H1 (cell line): ENCODE measurements at places on chromosomes 2 and 18.

GRCh38 chr2:143279672-143280071, 150.5 kb downstream of the ARHGAP15 start:
- DNase-seq, result no peak

DNA sequence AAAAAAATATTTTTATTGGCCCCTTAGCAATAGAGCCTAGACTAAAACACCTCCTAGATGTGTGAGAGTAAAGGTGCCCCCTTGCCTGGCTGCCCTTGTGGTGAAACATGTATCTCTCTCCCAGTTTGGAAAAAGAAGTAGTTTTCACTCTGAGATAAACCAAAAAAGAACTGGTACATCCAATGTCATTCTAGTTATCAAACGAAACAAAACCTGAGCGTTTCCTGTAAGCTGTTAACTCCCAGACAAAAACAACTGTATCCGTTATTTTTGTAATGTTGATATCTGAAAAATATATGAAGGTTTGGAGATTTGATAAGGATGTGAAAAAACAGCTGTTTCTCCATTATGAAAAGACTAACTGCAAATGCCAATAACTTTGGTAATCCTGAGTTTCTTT, 24.3 kb downstream of the HEATR5B start:
- DNase-seq, result no peak

DNA sequence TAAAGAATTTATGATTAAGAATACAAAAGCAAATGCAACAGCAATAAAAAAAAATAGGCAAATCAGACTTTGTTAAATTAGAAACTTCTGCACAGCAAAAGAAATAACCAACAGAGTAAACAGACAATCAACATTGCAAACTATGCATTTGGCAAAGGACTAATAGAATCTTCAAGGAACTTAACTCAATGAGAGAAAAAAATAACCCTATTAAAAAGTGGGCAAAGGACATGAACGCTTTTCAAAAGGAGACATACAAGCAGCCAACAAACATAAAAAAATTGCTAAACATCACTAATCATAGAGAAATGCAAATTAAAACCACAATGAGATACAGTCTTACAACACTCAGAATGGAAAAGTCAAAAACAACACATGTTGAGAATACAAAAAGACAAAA, 166.0 kb upstream of the DSEL start:
- DNase-seq, result no peak

DNA sequence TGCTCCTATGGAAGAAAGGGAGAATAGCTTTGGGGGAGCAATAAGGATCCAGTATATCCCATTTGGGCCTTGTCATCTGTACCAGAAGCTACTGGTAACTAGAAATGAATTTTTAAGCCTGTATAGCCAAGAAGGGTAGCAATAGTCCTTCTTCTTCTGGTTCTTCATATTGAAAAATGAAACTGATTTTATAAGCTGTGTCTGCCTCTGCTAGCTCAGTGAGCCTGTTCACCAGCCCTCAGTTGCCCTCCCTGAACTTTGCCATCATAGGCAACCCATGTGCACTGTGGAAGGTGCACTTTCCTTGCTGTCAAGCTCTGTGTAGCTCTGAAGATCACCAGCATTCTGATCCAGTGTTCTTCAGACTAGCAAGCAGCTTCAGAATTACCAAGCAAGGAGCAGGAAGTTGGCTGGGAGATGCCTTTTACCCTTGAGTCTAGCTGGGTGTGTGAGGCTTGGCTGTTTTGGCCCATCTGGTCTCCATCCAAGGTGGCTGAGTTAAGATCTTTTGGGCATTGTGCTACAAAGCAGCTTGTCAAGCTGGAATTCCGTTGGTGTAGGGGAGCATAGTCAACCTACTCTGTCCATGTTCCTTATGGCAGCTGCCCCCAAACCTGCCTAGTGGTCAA, 55.8 kb upstream of the MGAT5 start:
- DNase-seq, result no peak

GRCh38 chr2:68918497-68918896, 34.2 kb downstream of the GKN2 start:
- no peak for DNase-seq

GRCh38 chr2:143697744-143698143, 568.5 kb downstream of the ARHGAP15 start:
- no peak for DNase-seq

- no peak for DNase-seq
These were observed 5.0 kb upstream of the MRPL19 start for GRCh38 chr2:75641587-75641986.

- no peak for DNase-seq
These were observed 84.6 kb downstream of the COLEC12 start for GRCh38 chr18:415617-416612.

DNA sequence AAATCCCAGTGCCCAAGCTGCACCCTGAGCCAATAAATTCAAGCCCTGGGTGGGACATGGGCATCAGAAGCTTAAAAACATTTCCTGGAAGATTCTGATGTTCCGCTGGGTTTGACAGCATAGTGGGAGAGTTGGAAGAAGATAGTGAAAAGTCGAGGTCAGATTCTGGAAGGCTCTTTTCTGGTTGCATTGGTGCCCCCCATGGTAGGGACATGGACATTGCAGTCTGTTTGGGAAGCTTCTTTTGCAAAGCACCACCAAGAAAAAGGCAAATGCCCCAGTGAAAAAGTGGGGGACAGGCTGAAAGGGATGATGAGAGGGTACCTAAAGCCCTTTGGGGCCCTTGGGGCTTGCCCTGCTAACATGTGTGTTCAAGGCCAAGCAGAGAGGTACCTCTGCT, 21.0 kb downstream of the MERTK start:
- no peak for DNase-seq

- no peak for DNase-seq
These were observed 256.2 kb downstream of the SATB2 start for GRCh38 chr2:199201539-199201938.

DNA sequence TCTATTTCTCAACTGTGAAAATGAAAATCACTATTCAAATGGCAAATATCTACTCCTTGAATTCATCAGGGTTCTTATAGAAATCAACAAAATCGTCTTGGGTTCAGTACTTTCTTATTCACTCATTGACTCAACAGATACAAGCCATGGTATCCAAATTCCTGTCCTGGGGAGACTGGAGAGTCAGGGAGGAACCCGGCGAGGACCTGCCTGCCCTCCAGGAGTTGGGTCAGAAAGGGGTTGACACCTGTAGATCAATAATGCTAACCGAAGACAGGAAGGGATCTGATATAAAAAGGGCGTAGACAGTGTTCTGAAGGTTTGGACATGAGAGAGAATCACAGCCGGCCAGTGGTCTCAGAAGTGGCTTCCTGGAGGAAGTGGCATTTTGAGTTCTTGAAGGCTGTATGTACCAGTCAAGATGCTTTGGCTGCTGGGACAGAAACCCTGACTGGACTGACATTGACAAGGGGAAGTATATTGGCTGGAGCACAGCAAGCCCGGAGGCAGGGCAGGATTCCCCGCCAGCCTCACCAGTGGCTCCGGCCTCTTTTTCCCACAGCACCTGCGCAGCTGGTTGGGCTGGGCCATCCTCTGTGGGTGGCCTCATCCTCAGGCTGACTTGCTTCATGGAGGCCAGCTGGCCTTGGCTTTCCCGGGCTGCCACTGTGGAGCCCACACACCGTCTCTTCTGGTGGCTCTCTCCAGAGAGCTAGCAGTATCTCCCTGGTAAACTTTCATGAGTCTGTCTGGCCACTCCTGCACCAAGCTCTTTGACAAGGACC, 3.0 kb downstream of the LRRFIP1 start:
- no peak for DNase-seq

DNA sequence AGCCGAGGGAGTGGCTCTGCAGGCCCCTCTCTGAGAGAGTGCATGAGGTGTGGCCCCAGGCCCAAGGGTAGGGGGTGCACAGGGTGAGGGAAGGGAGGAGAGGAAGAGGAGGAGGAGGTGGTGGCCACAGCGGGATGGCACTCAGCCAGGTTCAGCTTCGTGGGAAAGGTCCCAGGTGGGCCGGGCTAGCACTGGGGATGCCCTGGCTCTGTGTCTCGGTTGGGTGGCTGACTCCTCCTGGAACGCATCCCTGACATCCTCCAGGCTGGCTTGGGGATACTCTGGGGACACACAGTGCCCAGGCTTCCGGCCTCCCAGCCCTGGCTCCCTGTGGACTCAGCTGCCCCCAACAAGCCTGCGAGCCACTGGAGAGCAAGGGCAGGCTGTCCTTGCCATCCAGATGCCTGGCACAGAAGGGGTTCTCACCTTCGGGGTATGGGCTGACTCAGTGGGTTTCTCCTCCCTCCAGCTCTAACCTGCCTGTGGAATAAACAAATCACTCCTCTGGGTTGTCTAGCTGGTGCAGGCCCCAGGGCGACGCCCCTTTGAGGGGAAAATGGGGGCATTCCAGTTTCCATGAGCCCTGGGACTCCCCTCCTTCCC, 582 bp upstream of the ZAP70 start:
- no peak for DNase-seq

GRCh38 chr2:451495-451894, 163.6 kb upstream of the ALKAL2 start:
- DNase-seq, result no peak

GRCh38 chr2:42944779-42945415, 152.5 kb upstream of the HAAO start:
- DNase-seq, result no peak

GRCh38 chr2:175256806-175257585, 75.5 kb upstream of the ATP5MC3 start:
- DNase-seq, result no peak

DNA sequence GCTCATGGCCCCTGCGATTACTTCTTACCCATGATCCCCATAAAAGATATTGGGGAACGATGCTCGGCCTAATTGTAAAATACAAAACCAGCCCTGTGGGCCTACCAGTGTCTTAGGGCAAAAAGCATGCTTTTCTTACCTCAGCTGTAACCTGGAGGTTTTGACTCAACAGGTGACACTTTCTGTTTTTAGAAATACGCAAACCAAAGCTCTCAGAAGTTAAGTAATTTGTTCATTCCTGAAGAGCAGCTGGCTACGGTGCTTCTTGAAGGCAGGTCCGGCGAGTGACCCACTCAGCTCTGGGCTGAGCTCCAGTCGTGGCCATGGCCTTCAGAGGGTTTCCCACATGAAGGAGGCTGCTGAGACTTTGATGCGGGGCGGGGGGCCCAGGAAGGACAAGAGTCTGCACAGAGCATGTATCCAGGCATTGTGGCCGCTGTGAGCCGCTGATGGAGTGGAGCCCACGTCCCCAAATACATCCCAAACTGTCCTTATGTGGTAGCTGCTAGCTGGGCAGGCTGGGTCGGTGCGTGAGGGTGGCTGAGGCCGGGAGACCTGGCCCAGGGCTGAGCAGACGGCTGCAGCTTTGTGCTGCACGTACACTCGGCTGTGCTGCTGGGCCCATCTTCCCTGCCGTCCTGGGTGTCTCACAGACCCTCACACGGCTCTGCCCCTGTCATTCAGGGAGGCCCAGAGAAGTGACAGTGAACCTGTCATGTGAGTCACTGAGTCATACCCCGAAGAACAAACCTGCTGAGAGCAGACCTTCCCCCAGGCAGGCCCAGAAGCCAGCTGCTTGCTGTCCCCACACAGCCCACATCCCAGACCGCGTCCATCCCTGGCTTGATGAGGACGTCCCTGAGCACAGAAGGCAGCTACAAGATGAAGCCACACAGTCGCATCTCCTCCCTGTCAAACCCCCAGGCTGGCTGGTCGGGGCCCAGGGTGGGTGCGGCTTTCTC, 34.1 kb downstream of the ITGB1BP1 start:
- DNase-seq, result no peak
